Activated CD4-positive, alpha-beta T cell treated with anti-CD3 and anti-CD28 coated beads for 4 hours (primary cell): ENCODE measurements at places on chromosomes 12 and 14.

DNA sequence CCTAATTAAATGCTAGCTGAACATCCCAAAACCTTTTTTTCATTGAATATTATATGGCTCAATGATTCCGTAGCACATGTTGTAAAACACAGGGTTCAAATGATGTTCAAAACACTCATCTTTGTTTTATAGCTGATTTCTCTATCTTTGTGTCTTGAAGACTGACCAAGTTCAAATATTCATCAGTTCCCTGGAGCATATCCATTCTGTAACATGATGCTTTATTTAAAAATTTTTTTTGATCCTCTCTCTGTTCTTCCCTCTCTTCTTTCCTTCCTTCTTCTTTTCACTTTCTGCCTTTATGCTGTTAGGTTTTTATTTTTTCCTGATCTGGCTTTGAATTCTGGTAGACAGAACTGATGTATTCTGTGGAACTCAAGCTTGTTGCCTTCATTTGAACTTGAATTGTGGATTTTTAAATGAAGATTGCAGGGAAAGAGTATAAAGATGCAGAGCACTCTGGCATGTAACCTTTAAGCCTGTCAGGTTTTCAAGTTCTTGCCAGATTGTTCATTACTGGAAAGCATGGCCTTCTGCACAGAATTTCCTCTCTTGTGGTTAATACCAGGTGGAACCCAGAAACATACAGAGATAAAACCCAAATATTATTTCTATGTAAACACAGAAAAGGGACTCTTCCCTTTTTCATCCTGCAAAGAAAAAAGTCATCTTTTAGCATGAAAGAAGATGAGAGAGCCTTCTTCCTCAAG lies 39.5 kb downstream of the PROX2 start:
- no peak for DNase-seq

GRCh38 chr12:13135371-13136178 lies 32.1 kb upstream of the GSG1 start:
- no peak for DNase-seq

DNA sequence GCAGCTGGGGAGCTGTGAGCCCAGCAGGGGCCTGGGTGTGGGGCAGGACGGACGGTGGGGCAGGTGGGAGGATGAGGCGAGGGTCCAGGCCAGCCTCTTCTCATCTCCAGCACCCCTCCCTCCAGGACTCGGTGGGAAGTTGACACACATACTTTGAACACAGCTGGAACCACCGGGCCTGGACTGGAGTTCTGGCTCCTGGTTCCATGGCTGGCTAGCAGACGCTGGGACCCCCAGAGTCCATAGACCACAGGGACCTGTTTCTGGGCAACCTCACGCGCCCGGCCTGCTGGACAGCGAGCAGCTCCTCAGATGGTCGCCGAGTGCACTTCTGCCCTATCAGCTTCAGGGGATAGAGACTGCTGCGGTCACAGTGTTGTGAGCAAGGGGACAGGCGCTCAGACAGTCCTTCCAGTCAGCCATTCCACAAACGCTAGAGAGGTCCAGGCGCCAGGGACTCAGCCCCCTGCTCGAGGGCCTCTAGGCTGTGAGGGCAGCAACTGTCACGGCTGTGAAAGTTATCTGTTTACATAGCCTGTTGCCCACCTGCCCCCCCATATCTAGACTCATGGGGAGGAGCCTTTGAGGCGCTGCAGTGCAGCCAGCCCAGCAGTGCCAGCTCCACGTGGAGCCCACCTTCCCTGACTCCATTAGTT lies 25.2 kb downstream of the TCHP start:
- DNase-seq, result no peak

DNA sequence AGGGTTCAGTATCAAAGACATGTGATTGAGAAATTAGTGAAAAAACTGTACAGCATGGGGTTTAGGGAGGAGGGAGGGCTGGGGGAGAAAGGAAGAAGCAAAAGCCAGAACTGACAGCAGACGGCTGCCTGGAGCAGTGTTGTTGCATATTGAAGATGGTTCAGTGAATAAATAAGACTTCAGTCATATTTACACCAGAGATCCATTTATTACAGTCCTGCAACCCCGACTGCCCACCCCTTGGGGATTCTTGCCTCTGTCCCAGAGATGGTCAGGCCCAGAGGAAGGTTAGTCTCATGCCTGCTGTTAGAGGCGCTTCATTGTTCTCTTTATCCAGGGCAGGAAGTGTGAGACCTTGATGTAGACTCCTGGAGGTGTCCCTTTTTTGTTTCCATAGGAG lies 3.2 kb downstream of the GZMH start:
- no peak for DNase-seq

GRCh38 chr12:93180566-93180965 lies 197.2 kb upstream of the NUDT4 start:
- DNase-seq, result no peak

DNA sequence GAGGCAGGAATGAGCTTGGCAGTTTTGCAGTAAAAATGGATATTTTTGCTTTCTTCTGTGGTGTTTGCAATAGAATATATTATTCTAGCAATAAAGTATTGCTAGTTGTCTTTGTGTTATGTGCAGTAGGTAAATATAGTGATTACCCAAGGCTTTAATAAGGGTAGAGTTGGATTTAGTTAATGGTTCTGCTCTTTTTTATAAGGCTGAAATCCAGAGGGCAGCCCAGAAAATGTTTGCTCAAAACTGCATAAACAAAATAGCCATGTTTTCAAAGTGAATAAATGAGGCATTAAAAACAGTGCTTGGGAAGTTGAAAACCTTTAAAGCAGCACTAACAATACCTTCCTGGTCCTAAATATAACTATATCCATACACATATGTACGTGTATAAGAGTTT lies 162.4 kb downstream of the SLC5A8 start:
- no peak for DNase-seq

DNA sequence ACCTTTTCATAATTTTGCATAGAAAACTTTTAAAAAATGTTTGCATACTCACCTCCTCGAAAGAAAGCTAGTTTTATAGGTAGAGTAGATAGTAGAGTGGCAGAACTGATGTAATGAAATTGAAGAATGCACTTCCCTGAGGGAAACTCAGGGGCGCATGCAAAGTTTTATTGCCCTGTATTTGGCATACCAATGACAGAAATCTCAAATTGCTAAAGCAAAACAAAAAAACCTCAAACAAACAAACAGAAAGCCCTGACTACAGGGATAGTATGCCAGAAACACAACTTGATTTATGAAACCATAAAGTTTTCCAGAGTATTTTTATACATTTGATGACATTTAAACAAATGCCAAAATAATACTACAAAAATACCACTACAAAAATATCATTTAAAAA lies 1.8 kb downstream of the RASSF9 start:
- DNase-seq, result no peak

- no peak for DNase-seq
Measured at GRCh38 chr14:89856871-89857345, 97.6 kb downstream of the EFCAB11 start.

DNA sequence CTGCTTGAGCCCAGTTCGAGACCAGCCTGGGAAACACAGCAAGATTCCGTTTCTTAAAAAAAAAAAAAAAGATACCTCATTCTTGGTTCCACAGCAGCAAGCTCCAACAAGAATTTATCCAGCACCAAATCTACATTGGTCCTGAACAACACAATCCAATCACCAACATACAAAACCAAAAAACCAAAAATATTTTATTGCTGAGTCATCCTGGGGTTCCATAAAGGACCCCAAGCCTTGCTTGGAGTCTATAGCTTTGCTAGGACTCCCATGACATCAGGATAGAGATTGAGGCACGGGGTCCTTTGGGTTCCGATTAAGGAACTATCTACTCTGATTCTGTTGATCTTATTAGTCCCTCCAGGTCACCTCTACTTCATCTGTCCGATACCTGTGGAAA lies 7.7 kb downstream of the OSGEP start:
- DNase-seq, result no peak

GRCh38 chr14:103899833-103900232 lies 28.4 kb upstream of the TDRD9 start:
- no peak for DNase-seq

DNA sequence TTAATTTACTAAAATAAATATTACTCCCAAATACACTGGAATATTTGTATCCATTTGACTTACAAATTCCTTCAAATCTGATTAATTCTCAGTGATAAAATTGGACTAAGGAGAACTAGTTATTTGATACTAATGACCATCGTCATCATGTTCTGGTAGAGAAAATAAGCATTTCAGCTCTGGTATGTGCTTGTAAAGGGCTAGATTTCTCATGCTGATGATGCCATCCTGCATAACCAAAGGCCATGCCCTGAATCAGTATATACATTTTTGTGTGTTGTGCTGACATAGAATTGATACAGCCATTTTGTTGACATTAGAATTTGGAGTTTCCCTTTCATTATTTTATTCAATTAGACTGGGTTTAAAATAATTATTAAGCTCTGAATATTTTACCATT lies 148.9 kb downstream of the PCNX1 start:
- no peak for DNase-seq

- no peak for DNase-seq
Measured at GRCh38 chr14:89600950-89601826, 184.2 kb upstream of the FOXN3 start.

DNA sequence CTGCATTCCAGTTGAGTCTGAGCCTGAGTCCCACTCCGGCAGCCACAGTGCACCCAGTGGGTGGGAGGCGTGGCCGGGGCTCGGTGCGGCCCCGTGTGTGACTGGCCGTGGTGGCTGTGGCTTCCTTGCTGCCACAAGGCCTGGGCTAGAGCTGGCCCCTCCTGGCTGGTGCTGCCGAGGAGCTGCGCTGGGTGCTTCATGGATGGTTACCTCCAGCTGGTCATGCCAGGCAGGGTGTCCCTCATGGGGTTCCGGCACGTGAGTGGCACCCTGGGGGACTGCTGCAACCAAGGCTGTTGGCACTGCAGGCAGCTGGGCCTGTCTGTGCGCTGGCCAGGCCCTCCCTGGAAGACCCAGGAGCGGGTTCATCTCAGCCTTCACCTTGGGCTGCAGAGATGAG lies 62.7 kb downstream of the KIF26A start:
- no peak for DNase-seq

- DNase-seq, result peak; percentile 55
Measured at GRCh38 chr12:121697093-121697698, 15.4 kb upstream of the TMEM120B start.

- DNase-seq, result no peak
Measured at GRCh38 chr14:22533739-22534359, 55.2 kb downstream of the DAD1 start.

DNA sequence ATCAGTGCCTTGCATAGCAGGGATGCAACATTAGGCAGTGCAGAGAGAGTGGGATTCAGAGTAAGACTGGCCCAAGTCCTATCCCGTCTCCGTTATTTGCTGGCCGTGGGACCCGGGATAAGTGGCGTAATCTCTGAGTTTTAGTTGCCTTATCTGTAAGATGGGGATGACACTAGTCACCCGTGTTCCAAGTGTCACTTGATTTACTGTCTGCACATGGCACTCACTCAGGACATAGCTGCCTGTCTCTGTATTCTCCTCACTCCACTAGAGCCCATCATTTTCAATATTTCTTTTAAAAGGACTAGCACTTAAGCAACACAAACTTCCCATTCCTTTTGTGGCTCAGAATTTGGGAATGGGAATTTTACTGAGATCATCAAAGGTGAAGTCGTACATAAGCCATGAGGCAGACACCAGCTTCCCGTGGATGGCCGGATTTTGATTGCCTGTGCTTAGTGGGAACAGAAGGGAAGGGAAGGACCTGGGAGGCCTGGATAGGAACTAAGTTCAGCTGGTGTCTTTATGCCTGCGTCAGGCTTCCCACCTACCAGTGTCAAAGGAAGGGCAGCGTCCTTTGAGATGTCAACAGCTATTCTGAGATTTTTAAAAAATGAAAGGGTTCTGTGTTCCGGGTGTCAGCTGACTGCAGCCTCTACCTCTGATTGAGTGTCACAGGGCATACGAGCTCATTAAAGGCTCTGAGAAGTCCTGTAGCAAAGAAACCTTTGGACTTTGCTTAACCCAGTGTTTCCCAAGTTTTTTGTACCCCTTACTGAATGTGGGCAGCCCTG lies 361.4 kb downstream of the CACNA1C start:
- no peak for DNase-seq

DNA sequence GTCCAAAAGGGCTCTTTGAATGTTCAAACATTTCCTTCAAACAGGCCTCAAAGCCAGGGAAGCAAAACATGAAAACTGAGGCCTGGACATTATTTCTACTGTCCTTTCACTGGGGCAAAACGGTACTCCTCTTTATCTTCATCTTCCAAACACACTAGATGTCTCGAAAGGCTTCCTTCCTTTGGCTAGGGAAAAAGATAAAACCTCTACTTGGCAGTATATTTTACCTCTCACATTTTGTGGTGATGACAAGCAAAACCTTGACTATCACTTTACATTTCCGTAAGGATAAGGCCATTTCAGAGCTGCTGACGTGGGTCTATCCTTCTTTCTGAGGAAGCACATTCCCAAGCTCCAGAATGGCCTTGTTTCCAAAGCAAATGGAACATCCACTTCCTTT lies 9.9 kb downstream of the STAB2 start:
- DNase-seq, result no peak

- no peak for DNase-seq
Measured at GRCh38 chr14:89267163-89267562, 149.9 kb downstream of the FOXN3 start.

DNA sequence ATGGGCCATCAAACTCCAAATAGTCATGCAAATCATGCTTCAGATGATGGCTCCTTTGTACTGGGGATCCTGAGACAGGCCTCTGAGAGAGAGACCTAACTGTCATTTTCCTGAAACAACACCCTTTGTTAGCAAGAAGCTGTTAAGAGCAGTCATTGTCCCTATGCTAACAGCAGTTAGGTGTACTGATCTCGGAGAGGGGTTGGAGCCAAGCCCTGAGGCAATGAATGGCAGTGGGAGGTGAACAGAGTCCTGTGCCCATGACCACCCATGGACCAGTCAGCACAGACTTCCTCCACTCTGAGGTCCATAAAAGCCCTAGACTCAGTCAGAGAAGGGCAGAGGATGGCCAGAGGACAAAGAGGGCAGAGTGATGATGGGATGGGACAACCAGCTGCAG lies 747.6 kb upstream of the LRFN5 start:
- DNase-seq, result no peak

GRCh38 chr12:112294793-112295192 lies 87.4 kb downstream of the HECTD4 start:
- DNase-seq, result no peak

- DNase-seq, result no peak
Measured at GRCh38 chr14:20782280-20782890, 1.3 kb downstream of the RNASE6 start.

DNA sequence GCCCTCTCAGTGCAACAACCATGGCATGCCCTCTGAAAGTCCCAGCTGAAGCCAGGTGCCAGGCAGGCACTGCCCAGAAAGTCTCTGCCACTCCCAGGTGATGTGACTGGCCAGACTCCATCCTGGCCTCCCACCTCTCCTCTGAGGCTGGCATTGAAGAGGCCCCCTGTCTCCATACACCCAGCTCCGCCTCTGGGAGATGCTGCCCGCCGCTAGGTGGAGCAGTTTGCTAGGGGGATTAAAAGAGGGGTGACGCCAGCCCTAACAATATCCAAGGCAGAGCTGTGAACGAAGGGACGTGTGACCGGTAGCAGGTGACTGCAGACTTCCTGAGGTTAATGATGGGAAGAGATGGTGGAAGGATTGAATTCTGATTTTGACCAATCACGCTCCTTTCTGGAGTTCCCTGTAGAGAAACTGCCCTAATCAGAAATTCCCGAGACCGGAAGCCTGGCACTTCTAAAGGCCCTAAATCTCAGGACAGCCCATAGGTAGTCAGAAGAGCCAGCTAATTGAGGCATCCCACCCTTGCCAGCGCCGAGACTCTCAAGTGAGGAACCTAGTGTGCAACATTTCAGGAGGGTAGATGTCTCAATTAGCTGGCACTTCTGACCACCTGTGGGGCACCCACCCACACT lies 8.3 kb upstream of the PLEK2 start:
- peak; percentile 12 for DNase-seq
